ENCODE measurements at places on chromosomes 7 and 10. TPM values are rescaled to one million over a fixed set of nuclear protein-coding genes. Genes with fewer than 3 reads are reported as not detected.

Gene SLC39A12
- not detected for total RNA-seq

DNA sequence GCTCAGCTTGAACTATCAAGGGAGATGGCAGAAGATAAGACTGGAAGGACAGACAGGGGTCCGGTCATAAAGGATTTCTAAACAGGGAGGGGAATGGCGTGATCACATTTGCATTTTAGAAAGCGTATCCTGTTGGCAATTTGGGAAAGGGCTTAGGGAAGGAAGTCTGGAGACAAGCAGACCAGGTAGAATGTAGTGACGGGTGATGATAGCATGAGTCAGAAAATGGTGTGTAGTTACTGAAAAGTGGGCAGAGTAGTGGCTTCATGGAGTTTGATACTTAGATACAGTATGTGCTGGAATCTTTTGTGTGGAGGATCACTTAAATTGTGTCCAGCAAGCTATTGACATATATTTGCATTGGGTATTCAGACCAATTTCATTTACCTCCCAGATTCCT is 61.2 kb downstream of the LRGUK start:
- no peak for DNase-seq

Gene INSYN2A
- not detected for total RNA-seq

DNA sequence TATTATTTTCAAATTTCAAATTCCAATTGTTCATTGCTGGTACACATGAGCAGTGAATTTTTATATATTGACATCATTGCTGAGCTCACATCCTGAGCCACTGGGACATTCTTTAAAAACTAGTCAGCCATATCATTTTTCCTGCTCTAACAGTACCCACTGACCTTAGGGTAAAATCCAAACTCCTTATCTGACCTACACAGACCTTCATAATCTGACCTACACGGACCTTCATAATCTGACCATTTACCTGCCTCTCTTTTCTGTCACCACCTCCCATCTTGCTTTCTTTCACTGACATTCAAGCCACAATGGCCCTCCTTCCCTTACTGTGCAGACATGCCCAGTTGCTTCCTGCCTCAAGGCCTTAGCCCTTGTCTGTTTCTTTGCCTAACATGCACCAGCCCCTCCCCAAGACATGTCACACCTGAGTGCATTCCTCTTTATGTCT is 16.1 kb upstream of the CUZD1 start:
- DNase-seq: no peak

DNA sequence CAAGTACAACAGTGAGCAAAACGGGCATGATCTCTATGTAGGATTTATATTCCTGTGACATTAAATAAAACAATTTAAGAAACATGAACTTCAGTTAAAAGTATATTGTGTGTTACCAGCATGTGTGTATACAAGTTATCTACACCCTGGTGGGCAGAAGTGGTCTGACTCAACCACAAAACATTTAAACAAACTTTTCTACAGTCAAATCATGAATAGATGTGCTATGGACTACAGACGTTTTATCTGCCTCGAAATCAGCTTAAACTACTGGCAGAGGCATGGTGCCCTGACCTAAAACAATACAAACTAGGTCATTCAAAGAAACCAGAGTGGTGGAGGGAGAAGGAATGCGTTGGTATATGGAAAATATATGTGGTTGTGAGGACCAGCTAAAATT is 3.6 kb downstream of the ARL3 start:
- no peak for DNase-seq
